ENCODE measurements at places on chromosomes 2 and 18.

DNA sequence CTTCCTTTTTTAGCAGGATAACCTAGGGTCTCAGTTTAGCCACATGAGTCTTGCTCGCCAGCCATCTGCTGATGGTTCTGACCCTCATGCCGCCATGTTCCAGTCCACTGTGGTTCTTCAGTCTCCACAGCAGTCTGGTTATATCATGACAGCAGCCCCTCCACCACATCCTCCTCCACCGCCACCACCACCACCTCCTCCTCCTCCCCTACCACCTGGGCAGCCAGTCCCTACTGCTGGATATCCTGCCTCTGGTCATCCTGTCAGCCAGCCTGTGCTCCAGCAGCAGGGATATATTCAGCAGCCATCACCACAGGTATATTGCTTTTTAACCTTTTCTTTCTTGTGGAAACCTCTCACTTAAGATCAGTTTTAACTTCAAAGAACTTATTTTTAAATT, 89.9 kb upstream of the UBXN4 start:
- DNase-seq: no peak

DNA sequence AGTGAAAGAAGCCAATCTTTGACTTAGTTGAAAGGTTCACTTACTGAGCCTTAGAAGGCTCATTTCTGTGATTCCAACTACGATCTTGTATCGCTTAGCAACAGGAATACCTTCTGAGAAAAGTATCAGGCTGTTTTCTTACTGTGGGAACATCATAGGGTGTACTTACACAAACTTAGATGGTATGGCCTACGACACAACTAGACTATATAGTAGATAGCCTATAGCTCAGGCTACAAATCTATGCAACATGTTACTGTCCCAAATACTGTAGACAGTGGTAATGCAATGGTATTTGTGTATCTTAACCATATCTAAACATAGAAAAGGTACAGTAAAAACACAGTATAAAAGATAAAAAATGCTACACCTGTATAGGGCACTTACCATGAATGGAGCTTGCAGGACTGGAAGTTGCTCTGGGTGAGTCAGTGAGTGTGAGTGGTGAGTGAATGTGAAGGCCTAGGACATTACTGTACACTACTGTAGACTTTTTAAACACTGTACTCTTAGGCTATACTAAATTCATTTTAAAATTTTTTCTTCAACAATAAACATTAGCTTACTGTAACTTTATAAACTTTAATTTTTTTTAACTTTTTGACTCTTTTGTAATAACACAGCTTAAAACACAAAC, 148.8 kb upstream of the STON1 start:
- no peak for DNase-seq

- no peak for DNase-seq
These were observed 514.2 kb downstream of the PTPRM start for GRCh38 chr18:8081267-8081666.

- DNase-seq: no peak
These were observed 178.0 kb downstream of the SH3BP4 start for GRCh38 chr2:235129850-235130249.

DNA sequence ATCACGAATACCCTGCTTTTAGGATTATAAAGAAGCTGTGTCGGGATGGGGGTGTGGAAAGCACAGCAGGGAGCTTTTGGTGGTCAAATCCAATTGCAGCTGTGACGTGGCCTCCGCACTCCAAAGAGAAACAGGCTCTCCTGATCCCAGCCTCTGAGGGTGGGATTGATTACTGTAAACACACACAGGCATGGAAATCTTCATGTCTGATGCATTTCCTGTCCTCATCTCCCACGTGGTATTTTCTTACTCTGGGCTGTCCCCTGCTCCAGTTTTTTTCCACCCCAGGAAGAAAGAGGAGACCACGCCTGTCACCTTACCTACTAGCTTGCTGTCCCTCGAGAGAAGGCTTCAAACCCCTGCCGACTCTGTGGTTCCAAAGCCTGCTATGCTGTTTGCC, 22.7 kb downstream of the RNF152 start:
- no peak for DNase-seq

DNA sequence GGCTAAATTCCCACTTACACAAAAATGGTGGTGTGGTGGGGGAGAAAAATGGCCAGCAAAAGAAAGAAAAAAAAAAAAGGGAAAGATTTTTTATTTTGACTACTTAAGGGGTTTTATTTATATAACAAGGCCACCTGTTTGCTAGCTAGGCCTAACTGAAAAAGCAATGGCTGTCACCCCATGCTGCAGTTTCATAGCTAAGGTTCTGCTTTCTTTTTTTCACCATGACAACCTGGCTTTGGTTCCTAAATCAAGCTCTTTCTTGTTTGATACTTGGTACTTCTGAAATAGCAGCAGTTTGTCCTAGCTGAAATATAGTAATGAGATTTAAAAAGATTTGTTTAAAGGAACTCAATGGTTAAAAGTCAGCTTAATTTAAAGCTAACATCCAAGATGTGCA, 433.2 kb upstream of the MEX3C start:
- no peak for DNase-seq

GRCh38 chr2:119808516-119809147, 48.9 kb downstream of the PTPN4 start:
- DNase-seq: no peak

DNA sequence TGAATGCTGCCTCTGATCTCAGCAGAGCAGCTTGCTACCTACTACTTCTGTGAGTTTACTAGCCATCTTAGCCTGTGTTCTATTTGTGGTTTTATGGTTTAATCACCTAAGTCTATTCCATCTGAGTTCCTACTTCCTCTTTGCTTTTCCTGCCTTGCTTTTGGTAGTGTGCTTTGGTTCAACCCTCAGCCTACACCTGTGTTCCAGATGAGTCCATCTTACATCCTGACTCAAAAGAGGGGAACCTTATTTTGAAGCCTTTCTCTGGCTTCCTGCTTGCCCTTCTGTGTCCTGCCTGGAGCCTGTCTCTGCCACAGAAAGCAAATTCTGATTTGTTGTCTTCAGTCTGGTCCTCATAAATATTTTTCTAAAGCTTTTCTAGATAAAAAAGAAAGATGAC, 530.3 kb upstream of the MEX3C start:
- DNase-seq: no peak

DNA sequence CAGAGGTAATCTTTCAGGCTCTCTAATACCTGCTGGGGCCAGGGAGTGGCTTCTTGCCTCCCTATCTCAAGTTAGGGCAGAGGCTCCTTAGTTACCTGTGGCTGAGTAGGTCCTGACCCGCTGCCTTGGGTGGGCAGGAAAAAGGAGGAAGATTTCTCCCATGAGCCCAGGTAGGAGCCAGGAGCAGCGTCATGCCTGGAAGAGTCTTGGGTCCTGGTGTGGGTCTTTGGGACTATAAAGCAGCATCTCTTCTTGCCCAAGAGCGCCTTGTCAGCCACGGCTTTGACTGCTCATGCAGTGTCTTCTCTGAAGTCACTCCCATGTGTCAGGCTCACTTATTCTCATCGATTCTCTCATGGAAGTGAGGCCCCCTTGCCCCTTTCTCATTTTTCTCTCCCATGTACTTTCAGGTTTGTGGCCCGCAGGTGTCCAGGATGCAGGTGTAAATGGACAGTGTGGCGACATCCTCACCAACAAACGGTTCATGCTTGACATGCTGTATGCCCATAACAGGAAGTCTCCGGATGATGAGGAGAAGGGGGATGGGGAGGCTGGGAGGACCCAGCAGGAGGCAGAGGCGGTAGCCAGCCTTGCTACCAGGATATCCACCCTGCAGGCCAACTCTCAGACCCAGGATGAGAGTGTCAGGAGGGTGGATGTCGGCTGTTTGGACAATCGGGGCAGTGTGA, 111.2 kb downstream of the TPGS2 start:
- DNase-seq: no peak

DNA sequence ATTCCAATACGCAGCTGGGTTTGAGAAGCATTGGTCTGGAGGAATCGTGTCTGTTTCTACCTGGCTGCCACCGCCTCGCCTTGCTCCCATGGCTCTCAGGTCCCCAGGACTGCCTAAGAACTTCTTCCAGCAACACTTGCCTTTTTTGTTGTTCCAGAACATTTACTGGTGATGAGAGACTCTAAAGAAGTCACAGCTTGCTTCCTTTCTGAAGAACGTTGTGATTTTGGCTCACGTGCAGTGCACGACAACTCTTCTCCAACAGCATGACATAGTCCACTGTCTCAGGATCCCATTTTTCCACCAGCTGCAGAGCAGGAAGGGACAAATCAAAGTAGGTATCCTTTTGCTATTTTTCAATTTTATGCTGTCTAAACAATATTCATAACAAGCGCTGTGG, 940.9 kb downstream of the SLC4A3 start:
- no peak for DNase-seq

DNA sequence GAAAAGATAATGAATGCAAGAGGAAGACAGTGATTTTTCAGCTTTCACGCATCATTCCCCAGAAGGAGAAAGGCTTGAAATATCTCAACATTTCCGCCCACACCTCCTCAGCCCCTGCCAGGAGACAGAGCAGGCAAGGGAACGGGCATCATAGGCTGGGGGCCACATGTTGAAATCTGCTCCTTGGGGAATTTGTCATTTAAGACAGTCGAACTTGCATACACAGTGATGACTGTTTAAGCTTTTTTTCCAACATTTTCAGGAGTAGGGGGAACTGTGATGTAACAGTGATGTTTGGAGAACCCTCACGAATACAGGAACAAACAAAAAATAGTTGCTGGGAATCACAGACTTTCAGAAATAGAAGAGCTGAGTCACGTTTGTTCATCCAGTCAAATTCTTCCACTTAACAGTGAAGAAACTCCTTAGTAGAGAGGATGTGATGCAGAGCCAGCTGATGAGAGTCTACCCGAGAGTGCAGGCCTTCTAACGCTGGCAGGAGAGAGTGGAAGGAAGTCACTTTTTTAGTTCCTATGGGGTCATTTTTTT, 266.8 kb downstream of the ALPK2 start:
- no peak for DNase-seq

- DNase-seq: no peak
These were observed 32.2 kb upstream of the HNRNPA3 start for GRCh38 chr2:177180269-177181000.

DNA sequence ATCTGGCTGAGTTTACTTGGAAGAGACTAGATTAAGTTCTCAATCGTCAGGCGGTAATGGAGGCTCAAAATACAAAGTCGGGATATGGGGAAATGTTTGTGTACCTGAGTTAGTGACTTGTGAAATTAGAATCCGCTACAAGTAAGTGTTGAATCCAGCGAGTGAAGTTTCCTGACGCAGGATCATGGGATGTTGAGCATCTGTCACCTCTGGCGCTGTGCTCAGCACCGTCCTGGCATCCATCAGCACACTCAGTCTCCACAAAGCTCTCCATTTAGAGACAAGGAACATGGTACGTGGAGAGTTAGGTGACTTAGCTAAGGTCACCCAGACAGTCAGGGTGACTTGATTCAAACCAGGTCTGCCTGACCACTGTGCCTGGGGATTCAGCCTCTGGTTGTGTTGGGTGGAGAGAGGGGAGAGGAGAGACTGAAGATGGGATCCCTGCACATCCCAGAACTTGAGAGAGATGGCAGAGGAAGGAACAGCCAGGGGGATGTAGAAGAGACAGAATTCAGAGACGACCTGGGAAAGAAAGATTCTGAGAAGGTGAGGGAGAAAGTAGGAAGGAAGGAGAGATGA, 251.2 kb downstream of the ACKR3 start:
- DNase-seq: no peak

DNA sequence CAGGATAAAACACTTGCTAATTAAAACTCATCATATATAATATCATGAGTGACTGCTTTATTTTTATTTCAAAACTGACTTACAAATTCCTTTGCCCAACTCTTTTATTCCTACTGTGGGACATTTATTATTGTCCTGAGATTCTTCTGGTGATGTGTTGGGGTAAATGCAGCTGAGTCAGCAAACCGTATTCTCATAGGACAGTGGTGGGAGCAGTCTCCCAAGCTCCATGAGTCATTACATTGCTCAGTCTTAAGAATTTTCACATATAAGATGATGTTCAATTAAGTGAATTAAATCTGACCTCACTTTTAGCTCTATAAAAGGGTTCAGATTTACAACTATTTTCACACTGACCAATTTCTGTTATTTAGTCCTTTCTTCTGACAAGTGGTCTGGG, 1530.7 kb downstream of the LRP1B start:
- no peak for DNase-seq

DNA sequence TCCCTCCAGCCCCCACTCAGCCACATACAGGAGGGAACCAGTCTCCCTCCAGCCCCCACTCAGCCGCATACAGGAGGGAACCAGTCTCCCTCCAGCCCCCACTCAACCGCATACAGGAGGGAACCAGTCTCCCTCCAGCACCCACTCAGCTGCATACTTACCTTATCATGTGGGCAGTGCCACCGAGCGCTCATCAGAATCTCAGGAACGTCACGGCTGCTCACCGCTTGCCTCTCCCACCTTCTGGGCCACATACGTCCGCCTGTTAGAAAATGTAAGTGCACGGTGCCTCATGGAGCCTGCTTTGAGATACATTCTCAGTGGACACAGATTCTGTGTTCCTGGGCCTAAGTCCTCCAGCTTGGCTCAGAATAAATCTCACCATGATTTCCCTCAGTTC, 124.8 kb downstream of the PXDN start:
- DNase-seq: no peak

GRCh38 chr2:27312152-27312551, 3.9 kb upstream of the UCN start:
- no peak for DNase-seq

- DNase-seq: no peak
These were observed 836 bp downstream of the STK11IP start for GRCh38 chr2:219598308-219599078.

DNA sequence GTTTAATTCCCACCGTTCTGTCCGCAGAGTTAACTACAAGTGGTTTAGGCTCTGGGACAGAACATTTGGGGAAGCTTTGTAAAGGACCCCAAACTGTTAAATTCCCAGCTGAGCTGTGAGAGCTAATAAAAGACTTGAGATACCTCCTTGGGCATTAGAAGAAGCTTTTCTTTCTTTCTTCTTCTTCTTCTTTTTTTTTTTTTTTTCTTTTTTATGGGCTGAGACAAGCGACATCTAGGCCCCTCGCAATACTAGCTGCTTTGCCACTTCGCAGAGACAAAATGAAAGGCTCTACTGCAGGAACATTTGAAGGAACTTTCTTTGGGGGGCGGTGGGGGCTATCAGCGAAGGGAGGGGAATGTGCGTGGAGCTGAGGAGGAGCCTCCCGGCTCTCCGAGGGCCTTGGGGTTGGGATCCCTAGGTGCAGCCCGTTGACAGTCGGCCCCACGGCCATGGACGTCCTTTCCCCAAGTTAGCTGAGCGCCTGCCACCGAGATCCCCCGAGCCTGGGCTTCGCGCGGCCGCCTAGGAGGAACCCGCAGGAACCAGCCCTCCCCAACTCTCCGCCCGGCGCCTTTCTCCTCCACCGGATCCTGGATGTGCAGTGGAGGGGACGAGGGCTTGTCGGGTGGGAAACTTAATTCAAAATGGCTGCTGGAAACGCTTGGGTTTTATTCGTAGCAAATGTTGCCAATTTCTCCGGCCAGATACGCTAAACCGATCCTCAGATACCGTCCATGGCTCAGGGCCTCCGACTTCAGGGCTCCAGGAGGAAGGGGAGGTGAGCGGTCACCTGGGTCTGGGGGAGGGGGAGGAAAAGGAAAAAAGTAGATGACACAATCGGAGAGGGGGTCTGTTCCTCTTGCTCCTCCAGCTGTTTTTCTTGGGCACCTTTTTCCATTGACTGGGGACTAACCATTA, 4.2 kb downstream of the MEIS1 start:
- no peak for DNase-seq
